Activated CD4-positive, alpha-beta T cell treated with anti-CD3 and anti-CD28 coated beads for 24 hours (primary cell): ENCODE measurements at places on chromosomes 2 and 18.

DNA sequence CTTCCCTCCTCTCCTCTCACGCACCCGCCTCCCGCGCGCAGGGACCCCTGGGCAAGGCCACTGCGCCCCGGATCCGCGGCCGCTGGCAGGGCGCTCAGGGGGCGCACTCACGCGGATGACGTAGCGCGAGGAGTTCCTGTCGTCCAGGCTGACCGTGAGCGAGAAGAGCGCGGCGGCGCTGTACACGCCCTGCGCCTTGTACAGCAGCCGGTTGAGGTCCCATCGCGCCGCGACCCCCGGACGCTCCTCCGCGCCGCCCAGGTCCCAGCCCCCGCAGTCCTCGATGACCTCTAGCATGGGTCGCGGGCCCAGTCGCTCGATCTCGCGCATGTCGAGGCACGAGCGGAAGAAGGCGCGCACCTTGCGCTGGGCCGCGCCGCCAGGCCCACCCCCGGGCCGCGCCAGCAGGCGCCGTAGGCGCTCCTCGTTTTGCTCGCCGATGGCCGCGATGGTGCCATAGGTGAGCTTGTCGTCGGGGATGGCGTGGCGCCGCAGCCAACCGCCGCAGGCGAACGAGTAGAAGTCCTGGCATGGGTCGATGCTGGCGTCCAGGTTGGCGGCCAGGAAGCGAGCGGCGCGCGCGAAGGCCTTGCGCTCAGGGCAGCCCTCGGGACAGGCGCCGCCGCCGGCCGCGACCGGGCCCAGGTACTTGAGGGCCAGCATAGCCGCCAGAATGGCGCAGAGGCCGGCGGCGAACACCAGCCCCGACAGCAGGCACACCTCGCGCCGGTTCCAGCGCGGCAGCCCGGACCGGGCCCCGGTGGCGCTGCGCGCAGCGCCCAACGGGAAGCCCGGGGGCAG, 1.7 kb downstream of the ECEL1 start:
- DNase-seq: no peak

DNA sequence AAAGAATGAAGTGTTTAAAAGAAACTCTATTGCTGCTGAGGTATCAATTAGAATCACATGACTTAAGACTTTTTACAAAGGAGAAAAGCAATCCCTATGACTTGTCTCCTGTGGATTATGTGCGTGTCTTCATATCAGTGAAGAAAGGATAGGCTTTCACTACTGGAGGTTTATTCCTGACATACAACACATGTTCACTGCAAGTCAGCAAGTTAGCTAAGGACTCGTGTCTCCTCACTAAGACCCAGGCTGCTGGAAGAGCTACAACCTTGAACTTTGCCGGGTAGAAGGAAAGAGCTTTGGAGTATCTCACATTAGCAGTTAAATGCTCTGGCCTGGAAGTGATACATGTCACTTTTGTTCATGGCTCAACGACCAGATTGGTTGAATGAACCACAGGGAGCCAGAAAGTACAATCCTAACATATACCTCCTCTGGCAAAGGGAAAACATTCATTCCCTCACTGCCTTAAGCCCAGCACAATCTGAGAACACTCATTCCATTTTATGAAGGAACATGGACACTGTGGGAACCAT, 215.3 kb downstream of the RNF152 start:
- DNase-seq: no peak

GRCh38 chr18:2903006-2903405, 56.2 kb downstream of the EMILIN2 start:
- no peak for DNase-seq

- no peak for DNase-seq
Observed at GRCh38 chr18:10681581-10682367, 155.9 kb downstream of the NAPG start.

GRCh38 chr2:9638532-9638931, 7.7 kb upstream of the YWHAQ start:
- no peak for DNase-seq

DNA sequence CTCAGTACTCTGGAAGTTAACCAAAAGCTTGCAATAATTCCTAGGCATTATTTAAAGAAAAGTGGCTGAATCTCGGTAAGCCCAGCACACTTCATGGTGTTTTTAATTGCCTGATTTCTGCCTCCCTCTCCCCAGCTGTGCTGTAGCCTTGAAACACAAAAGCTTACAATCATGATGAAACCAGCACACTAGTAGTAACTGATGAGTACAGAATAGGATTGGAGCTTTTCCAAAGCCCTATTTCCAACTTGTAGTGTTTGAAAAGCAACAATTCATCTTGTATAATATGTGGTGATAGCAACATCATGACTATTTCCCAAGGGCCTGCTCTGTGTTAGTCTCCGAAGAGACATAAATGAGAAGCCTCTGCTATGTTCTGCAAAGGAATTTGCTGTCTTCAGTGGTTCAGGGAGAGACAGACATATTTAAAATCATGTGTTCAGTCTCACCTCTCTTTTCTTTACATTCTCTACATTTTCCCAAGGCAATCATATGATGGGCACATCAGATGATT, 1015.0 kb downstream of the BCL11A start:
- no peak for DNase-seq

DNA sequence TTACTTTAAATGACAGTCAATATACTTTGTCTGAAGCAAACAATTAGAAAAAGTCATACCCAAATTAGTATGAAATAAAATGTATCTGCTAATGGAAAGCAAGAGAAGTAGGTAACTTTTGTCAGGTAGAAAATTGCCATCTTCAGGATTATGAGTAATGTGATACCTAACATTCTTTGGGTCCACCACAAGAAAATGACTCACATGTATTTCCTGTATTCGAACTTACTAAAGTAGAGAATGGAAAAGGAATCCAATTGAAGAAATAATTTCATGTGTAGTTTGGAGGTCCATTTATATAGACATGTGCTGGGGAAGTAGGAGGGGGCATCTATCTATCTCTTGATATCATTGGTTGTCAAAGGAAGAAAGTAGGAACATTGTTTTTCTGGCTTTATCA, 636.2 kb upstream of the CHAC2 start:
- DNase-seq: no peak

DNA sequence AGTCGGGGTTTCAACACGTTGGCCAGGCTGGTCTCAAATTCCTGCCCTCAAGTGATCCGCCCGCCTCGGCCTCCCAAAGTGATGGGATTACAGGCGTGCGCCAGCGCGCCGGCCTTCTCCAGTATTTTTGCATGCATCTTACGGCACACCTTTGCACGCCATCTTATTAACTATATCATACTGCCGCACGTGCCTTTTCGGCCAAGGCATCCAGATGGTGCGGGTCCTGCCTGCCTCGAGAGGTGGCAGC, 765 bp upstream of the ING5 start:
- DNase-seq: no peak

GRCh38 chr2:72965770-72966450, 48.6 kb downstream of the EMX1 start:
- no peak for DNase-seq

GRCh38 chr2:238597638-238598528, 171.2 kb downstream of the ASB1 start:
- DNase-seq: no peak

DNA sequence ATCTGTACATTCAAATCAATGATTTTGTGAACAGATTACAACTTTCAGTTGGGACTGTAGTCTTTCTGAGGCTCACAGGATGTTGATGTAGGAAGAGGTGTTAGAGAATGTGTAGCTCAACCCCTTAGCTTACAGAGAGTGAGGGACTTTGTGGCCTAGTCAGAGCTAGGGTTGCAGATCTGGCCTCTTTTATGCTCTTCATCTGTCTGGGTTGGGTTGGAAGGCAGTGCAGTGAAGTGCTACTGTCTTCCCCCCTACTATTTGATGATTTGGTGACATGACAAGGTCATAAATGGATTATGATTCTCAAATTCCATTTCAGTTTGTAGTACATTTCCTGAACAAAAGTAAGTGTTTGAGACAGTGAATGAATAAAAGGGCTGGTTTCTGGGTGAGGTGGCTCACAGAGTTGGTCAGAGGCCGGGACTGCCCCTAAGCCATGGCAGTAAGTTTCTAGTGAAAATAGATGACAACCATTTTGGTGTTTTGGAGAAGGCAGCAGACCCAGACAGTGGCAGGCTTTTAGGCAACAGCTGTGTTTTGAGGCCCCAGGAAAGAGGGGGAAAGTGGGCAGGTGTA, 21.6 kb downstream of the MAP4K4 start:
- no peak for DNase-seq

DNA sequence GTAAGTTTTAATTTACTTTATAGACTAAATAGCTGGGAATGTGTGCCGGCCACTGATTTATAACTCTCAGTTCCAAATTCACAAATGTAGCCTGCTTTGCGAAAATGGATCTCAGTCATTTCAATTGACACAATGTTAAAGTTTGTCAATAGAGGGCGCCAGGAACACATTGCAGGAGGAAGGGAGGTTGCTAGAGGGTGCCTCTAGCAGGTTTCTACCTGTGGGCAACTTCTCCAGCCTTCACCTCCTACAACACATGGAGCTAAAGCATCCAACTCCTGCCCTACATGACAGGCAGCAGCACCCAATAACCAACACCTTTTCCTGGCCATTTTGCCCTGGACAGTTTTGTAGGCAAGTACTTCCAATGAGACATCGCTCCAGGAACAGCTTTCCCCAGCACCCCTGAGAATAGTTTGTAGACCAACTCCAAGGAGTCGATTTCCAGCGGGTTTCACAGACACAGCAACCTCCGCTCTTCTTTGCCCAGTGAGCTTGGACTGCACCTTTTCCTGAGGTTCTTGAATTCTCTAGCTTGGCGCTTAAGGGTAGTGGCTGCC, 784.8 kb upstream of the CDH2 start:
- no peak for DNase-seq

- no peak for DNase-seq
Observed at GRCh38 chr2:30226144-30227032, 4.9 kb upstream of the LBH start.

GRCh38 chr2:238492840-238493239, 66.1 kb downstream of the ASB1 start:
- DNase-seq: no peak

- DNase-seq: no peak
Observed at GRCh38 chr18:8689517-8689916, 15.8 kb upstream of the MTCL1 start.

GRCh38 chr2:161580426-161580825, 43.8 kb upstream of the SLC4A10 start:
- DNase-seq: no peak

DNA sequence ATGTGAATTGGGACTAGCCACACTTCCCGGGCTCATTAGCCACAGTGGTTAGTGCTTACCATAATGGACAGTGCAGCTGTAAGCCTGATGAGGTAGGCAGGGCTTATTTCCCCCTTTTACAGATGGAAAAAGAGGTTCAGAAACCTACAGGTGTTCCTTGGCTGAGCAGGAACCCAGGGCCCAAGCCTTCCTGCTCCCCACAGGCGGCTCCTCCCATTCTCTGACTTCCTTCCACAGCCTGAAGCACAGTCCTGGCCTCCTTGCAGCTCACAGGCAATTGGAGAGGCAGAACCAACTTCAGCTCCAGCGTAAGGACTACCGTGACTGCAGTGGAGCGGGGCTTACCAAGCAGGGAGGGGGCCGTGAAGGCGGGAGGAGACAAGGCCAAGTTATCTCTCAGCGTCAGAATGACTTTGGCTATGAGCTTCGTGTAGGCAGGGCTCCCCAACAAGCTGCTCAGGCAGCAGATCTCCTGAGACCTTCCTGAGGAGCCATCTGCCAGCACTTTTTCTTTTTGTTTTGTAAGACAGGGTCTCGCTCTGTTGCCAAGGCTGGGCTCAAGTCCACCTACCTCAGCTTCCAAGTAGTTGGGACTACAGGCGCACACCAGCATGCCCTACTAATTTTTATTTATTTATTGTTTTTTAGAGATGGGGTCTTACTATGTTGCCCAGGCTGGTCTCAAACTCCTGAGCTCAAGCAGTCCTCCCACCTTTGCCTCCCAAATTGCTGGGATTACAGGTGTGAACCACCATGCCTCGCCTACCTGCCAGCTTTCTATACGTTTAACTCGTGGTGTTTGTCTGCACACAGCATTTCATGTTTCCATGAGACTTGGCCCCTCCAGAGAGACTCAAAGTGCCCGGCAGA, 34.2 kb upstream of the NT5DC4 start:
- no peak for DNase-seq

GRCh38 chr2:187500585-187501359, 52.7 kb upstream of the CALCRL start:
- no peak for DNase-seq

DNA sequence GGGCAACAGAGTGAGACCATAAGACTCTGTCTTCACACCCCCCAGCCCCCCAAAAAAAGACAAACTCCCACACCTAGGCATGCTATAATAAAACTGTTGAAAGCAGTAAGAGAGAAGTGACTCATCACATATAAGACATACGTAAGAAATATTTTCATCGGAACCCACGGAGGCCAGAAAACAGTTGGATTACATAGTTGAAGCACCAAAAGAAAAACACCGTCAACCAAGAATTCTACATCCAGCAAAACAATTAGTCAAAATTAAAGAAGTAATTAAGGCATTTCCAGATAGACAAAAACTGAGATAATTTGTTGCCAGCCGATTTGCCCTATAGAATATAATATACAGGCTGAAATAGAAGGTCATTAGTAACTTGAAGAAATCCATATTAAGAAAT, 128.7 kb downstream of the VAPA start:
- DNase-seq: no peak

DNA sequence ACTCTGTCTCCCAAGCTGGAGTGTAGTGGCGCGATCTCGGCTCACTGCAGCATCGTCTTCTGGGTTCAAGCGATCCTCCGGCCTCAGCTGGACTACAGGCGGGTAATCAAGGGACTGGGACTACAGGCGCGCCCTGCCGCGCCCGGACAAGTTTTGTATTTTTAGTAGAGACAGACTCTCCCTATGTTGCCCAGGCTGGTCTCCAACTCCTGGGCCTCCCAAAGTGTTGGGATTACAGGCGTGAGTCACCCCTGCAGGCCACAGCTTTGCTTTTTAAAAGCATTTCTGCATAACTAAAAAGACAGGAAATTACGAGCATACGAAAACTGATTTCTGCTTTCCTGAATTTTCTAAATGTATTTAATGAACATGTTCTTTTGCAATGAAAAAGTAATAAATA, 916 bp upstream of the OSBPL1A start:
- no peak for DNase-seq

DNA sequence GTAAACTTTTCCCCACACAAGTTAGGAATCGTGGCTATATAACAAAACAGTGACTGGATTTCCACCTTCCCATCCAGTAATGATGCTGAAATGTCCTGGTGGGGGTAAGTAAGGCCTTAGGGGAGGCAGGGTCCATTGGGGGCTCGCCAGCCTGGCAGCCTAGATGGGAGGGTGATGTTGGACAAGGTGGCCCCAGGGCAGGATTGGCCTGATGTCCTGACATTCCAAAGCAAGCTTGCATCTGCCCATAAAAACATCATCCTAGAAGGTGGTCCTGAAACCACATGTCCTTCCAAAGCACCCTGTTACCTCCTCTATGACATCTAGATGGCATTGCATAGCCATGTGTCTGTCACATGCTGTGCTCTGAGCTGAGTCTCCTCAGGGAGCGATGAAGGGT, 54.1 kb upstream of the RAB6C start:
- no peak for DNase-seq

- no peak for DNase-seq
Observed at GRCh38 chr2:233853883-233854240, 473 bp downstream of the HJURP start.
